ENCODE measurements at places on chromosomes 1 and 21. TPM values are rescaled to one million over a fixed set of nuclear protein-coding genes. Genes with fewer than 3 reads are reported as not detected.

Gene BGLAP
- 2.3 TPM for total RNA-seq

- no peak for DNase-seq
Observed at GRCh38 chr21:39969691-39970364, 102.6 kb downstream of the PCP4 start.

GRCh38 chr1:113278371-113278770 is 111.9 kb upstream of the MAGI3 start:
- no peak for DNase-seq

Gene SYCP1
- total RNA-seq = not detected

Gene MMEL1
- 1.00 TPM for total RNA-seq

- DNase-seq = no peak
Observed at GRCh38 chr1:97093741-97094140, 372.2 kb downstream of the PTBP2 start.

DNA sequence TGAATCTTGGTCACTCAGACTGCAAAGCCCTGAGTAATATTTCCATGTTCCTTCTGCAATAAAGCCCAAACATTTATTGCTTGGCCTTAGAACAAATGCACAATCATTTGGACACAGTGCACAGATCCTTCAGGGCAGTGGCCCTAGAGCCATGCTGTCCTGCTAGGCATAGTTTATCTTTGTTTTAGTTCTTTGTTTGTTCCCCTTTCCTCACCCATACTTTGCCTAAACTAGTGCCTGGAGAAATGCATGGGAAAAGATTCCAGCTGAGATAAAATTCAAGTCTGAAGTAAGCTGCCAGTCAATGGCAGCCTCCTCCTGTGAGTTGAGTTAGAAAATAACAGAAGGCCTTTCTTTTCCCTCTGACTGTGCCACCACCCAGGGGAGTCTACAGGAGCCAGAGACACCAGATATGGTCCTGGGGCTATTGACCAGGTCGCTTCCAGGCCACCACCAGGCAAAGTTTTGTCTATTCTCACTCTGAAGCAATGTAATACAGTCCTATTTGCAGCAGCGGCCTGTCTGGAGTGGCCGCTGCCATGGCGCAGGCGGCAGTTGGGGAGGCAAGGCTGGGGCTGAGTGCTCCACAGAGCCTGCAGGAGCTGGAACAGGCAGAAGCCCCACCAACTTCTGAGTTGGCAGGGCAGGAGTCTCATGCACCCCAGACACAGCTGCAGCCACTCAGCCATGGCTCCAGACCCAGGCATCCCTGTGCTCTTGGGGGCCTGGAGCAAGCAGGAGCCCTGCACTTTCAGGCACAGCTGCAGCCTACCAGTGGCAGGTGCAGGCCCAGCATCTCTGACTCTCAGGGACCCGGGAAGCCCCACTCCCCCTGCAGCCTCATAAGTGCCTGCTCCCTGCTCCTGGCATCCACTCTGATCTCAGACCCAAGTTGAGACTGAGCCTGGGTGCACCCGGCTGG is 258.6 kb downstream of the GPATCH2 start:
- DNase-seq = no peak

DNA sequence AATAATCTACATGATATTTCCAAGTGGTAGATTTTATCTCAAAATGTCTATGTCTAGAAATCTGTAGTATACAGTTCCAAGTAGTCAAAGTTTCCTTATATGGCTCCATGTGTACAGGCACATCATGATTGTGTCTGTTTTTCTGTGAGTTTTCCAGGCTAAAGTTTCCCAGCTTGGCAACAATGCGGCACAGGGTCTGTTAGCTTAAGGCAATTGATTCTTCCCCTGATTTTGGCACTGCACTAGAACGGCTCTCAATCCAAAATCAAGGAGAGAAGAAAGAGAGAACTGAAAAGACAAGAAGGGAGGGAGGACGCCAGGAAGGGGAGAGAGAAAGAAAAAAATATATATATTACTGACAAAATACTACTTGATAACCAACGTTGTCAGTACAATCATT is 193.9 kb upstream of the SNX7 start:
- DNase-seq = no peak

Gene CFAP74
- not detected for total RNA-seq

DNA sequence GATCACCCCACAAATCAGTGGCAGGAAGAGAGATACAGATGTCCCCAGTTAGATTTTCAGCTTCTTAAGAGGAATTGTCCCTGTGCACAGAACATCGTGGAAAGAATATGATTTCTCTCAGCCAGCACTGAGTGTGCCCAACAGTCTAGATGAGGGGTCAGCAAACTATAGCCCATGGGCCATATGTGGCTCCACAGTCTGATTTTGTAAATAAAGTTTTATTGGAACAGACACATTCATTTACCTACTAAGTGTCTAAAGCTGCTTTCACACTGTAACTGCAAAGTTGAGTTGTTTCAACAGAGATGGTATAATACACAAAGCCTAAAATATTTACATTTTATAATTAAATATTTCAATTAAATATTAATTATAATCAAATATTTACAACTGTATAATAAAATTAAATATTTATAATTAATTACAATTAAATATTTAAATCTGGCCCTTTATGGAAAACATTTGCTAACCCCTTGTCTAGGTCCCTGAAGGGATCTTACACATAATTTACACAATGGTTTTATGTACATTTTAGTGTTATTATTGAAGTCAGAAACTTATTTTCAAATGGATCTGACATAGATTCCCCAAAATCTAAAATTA is 407.6 kb downstream of the PTPRU start:
- no peak for DNase-seq

Gene KIAA0040
- 32.9 TPM for total RNA-seq

Gene TEKT2
- total RNA-seq = not detected

DNA sequence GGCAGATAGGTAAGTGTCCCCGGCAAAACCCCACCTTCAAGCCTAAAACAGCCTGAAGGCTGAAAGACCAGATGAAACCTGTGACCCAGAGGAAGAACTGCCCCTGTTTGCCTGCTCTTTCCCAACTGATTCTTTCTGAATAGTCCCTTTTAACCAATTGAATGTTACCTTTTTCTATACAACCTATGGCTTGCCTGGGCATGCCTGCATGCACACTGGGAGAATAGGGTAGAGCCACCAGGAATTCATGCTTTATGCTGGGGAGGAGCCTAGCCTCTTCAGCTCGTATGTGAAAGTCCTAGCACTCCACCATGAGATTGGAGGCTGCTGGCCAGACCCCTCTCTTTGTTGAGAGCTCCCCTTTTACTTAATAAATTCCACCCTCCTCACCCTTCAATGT is 340.0 kb downstream of the PTBP2 start:
- DNase-seq = no peak

DNA sequence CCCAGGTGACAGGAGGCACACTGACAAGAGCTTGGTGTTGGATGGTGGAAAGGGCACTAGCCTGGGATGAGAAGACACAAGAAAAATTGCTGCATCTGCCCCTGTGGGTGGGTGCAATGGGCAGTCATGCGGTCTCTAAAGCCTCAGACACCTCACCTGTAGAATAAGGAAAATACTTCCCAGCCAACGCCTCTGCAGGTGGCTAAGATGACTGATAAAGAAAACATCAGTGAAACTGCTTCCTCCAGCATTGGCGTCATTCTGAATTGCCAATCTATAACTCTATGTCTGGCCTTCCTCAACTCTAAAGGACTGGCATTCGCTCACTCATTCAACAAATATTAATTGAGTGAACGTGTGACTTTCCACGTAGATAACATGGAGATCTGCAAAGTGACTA is 100.4 kb upstream of the F3 start:
- DNase-seq = no peak
